ENCODE measurements at places on chromosomes 11 and 22.

- no peak for DNase-seq
These were observed 7.6 kb upstream of the IGSF9B start for GRCh38 chr11:133964356-133964755.

GRCh38 chr22:35523167-35523947 is 17.3 kb upstream of the RASD2 start:
- DNase-seq: no peak

DNA sequence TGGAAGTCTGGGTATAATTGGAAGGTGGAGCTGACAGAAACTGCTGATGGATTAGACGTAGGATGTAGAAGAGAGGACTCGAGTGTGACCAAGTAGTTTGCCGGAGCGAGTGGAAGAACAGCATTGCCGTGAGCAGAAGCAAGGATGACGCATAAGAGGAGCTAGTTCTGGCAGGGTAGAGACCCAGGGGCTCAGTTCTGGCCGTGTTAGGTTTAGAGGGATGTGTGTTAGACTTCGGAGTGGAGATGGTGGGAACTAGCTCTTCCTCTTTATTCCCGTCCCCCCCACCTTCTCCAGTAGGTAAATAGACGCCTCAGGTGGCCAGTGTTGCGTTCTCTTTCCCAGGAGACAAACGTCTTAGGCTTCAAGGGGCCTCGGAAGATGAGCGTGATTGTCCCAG is 19.1 kb downstream of the TUB start:
- no peak for DNase-seq

DNA sequence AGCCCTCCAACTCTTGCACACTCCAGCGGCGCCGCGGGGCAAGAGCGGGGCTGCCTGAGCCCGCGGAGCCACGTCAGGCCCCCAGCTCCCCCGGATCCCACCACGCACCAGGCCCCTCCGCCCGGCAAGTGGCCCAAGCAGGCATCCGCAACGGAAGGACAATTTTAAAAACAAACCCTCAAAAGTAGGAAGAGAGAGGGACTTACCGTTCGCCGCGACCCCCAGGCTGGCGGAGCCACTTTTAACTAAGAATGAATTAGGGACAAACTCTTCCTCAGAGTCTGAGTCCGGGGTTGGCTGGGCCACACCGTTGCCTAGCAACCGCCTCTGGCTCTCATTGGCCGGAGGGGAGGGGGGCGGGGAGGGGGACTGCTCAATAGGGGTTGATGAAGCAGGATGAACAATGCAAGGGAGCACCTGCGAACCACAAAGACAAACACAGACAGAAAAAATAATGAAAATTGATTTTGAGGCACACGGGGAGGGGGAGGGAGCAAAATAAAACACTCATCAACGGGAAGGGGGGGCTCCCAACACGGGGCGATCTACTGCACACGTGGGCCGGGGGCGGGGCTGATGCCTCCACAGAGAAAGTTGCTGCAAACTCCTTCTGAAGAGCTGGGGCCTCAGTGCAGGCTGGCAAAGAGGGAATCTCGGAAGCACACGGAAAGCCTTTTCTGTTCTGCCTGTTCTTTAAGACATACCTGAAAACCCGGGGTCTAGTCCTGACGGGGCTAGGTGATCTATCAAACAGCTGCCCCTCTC is 387.5 kb upstream of the NARS2 start:
- peak; percentile 61 for DNase-seq

- DNase-seq: no peak
These were observed 530.5 kb downstream of the KCNA4 start for GRCh38 chr11:29486301-29486700.

- no peak for DNase-seq
These were observed 30.4 kb downstream of the DSCAML1 start for GRCh38 chr11:117766576-117766975.

GRCh38 chr11:96332126-96332771 is 10.7 kb downstream of the MAML2 start:
- DNase-seq: no peak

All from neural crest cell (in vitro differentiated cells).